Right atrium auricular region (tissue), 2 donors: ENCODE measurements at places on chromosomes 2 and 18. TPM values are rescaled to one million over a fixed set of nuclear protein-coding genes. Genes with fewer than 3 reads are reported as not detected.

The TMEM178A gene
- 2.9 TPM for total RNA-seq

The CYS1 gene
- 4.8 TPM for total RNA-seq

The EVX2 gene
- total RNA-seq: not detected

The SERPINB3 gene
- total RNA-seq: not detected

The POTEI gene
- not detected for total RNA-seq

The DNER gene
- total RNA-seq: 17.6 TPM

The IL36B gene
- not detected for total RNA-seq

The HOXD1 gene
- total RNA-seq: not detected

The CDK15 gene
- not detected for total RNA-seq

The PLA2R1 gene
- 2.8 TPM for total RNA-seq

The ABCG8 gene
- not detected for total RNA-seq

The MATN3 gene
- total RNA-seq: not detected

The POLE4 gene
- 19.8 TPM for total RNA-seq

The GCG gene
- total RNA-seq: not detected

The CFAP221 gene
- 0.44 TPM for total RNA-seq

The RBKS gene
- total RNA-seq: 2.1 TPM

The IL36A gene
- not detected for total RNA-seq

The PLEKHA3 gene
- total RNA-seq: 12.1 TPM

The LBX2 gene
- 0.83 TPM for total RNA-seq

The FNDC4 gene
- total RNA-seq: 2.2 TPM
